Activated naive CD4-positive, alpha-beta T cell (primary cell): ENCODE measurements at places on chromosomes 11 and 22.

GRCh38 chr22:37681556-37682049 lies 4.5 kb upstream of the NOL12 start:
- peak; percentile 56 for DNase-seq

GRCh38 chr22:35159343-35159742 lies 93.4 kb downstream of the ISX start:
- no peak for DNase-seq

- DNase-seq, result peak; percentile 8
These were observed at the start of gene PRAME for GRCh38 chr22:22558972-22559603. TSS of gene PRAME (minus strand) at chr22:22559265. CDS start at chr22:22556832, 2,433 bp downstream.

DNA sequence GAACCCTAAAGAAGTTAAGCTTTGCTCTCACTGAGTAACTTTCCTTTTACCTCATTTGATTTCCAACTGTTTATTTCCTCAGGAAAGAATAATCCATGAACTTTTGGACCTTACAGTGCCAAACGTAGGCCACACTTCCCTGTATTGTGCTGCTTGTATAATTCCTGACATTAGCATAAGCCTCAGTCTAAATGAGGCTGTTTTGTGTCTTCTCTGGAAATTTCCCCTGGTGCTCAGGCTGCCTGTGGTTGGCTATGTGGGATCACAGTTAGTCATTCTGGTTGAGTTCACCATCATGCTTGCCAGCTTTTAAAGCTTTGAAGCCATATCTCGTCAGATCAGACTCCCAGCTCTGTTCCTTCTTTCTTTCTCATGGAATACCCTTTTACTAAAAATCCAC lies 107.0 kb downstream of the FAM76B start:
- no peak for DNase-seq

DNA sequence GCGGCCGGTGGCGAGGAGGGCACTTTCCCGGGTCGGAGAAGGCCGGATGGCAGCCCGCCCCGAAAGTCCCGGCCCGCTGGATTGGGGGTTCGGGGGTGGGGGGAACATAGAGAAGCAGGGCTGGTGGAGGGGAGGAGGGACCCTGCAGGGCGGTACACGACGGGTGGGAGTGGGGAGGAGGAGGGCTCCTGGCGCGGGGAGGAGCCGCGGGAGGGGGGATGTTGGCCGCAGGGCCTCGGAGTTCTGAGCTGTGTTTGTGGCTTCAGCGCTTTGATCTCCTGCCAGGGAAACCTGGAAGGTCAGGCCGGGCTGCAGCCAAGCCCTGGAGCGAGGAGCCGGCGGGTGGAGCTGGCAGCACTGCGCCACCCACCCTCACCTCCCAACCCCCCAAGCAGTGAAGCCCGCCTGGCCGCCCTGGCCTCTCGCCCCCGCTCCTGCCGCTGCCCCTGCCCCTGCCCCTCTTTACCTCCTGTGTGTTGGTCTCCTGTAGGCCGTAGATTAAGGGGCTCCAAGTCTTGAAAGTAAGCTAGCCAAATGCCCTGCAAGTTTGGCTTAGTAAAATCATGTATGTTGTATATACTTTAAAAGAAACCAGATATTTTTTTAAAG lies 30.9 kb downstream of the C22orf31 start:
- DNase-seq, result no peak

DNA sequence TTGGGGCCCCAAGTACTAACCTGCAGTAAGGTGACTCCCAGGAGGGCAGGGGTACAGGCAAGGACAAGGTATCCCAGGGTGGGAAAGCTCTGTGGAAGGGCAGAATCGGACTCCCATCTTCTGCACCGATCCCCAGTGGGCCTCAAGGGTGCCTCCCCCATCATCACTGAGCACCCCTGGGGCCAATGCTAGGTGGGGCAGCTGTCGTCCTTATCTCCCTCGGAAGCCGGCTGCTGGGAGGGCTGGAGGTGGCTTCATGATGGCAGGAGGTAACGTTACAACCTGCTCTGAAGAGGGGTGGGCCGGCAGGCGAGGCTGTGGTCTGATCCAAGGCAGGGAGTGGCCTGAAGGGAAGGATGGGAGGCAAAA lies 87.6 kb upstream of the LINC01488 start:
- DNase-seq, result no peak

- DNase-seq, result no peak
These were observed 6.5 kb downstream of the ARSA start for GRCh38 chr22:50621356-50621880.

- DNase-seq, result no peak
These were observed 43.4 kb downstream of the SCUBE2 start for GRCh38 chr11:9047964-9048523.

DNA sequence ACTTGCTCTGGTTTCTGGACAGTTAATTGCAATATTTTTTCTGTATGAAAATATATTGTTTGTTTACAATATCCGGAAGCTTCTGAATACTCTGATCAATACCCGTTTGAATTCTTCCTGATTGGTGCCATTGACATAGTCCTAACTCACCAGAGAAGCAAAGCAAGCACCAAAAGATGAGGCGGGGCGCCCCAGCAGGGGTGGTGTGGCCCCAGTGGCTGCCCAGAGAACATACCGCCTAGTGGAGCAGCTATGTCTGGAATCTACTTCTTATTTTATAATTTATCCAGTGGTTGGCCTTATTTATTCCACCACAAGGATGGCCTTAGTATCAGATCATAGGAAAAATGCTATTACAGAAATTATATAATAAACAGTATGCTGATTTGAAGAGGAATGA lies 610.7 kb downstream of the JRKL start:
- no peak for DNase-seq

GRCh38 chr11:30786256-30787110 lies 200.3 kb upstream of the MPPED2 start:
- no peak for DNase-seq

DNA sequence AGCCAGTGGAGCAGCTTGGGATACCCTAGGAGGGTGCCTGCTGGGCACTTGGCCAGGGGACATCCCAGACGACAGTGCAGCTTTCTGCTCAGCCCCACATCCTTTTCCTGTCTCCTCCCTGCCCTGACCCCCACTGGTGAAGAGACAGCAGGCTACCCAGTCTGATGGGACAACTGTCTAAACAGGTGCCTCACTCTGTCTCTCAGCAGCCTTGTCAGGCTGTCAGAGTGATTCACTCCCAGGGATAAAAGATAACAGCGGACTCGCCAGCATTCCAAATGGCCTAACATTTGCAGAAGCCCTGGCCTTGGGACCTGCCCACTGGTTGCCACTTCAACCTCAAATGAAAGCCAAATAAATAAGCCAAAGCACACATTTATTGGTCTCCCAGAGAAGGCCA lies 318.6 kb upstream of the PLET1 start:
- no peak for DNase-seq

- DNase-seq, result no peak
These were observed 63.9 kb downstream of the GAS2 start for GRCh38 chr11:22730319-22730718.

DNA sequence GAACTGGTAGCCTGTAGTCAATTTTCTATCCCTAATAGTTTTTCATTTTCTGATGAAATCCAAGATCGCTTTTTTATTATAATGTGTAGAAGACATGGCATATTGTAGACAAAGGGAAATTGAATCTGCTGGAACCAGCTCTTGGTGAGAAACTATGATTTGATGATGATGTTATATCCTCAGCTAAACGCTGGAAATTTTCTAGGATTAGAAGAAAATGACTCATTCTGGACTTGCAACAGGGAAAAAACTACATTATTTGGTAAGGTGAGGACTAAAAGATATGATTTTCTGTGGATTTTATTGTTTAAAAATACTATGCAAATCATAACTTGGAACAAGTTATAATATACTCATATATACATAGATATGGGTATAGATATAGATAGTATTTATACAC lies 14.1 kb upstream of the PGM2L1 start:
- no peak for DNase-seq

DNA sequence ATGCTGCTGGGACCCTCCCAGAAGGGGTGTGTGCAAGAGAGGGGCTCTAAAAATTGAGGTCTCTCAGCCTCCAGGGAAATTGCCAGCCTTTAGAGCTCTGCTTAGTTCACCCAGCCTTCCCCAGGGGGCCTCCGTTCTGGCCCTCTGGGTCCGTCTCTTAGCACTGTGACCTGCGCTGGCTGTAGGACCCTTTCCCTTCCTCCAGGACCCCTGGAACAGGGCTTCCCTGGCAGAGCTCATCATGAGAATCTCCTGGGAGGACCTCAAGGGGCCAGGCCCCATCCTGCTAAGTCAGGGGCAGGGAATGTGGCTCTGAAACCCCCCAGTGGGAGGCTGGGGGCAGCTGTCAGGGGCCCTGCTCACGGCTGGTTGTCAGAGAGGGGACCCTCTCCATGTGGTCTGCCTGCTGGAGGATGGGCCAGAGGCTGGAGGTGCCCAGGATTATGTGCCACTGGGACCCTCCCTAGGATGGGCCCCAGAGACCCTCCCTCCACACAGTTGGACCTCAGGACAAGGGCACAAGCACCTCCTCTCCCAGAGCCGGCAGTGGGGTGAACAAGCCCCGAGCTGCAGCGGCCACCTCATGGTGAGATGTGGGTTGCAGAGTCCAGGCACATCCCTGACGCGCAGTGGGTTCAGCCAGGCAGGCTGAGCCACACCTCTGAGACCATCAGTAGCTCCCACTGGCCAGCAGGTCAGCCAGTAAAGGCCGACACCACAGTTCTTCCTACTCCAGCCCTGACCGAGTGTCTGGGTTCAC lies 27.1 kb upstream of the GAL start:
- DNase-seq, result no peak

- DNase-seq, result no peak
These were observed 135.1 kb downstream of the SHANK2 start for GRCh38 chr11:71117311-71117710.

DNA sequence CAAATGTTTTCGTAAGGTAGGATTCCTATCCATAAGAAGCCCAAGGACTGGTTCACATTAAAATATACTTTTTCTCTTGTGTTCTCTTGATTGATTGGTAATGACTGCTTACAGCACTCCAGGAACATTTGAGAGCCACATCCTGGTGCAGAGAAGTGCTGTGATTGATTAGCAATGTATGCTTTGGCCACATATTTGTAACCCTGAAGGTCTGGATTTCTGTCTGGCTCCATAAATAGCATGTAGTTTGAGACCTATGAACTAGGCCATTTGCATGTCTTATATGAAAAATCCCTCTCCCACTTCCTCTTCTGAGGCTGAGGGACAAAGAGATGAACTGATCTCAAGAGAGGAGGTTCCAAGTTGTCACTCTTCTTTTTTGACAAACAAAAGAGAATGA lies 49.3 kb upstream of the CD44 start:
- no peak for DNase-seq

DNA sequence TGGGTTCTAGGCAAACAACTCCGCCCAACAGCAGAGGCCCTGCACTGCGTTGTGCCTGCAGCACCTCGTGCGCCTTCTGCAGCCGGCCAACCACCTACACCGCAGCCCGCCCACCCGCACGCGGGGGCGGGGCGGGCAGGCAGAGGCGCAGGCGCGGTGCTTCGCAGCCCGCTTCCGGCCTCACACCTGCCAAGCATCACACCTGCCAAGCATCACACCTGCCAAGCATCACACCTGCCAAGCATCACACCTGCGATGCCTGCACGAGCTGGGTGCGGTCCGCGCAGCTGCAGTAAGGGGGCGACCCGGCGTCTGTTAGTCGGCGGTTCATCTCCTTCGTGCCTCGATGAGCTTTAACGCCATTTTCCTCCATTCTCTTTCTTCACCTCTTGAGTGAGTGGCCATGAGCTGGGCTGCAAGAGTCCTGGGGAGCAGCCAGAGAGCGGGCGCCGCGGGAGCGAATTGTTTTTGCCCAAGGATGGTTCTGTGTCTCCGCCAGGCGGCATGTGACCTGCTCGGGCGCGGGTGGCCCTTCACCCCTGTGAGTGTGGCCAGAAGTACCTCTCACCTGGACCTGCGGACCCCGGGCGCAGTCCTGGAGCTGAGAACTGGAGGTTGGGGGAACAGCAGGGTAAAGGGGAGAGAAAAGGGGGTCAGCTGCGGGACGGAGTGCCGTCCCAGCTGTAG lies at the start of gene LDHAL6A:
LDHAL6A (plus strand) TSS at position 171 of the 687 bp plus-strand sequence. CDS start 825 bp downstream, outside the sequence.
- no peak for DNase-seq

DNA sequence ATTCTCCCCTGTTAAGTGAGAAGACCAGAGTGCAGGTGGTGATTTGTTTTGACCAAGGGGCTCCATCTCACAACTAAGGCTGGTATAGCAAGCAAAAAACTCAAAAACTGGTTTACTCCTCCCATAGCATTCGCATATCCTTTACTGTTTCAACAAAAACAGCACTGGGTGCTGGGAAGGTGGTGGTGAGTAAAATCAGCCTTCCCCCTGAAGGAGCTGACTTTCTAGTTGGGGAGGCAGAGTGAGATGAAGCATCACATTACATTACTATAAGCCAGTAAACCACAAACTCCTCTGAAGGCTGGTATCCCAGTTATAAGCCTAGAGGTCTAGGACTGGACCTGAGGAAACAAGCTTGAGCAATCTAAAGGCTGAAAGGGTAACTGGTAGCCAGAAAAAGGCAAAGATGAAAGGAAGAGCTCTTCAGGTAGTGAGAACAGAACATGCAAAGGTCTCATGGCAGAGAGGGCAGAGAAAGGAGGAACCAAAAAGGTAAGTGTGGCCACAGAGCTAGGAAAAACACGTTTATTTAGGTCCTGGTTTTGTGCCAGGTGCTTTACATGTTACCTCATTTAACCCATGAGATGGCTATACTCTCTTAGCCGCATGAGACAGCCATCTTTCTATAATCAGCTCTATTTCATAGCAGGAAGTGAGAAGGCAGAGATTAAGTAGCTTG lies 22.3 kb downstream of the TMEM123 start:
- DNase-seq, result no peak

DNA sequence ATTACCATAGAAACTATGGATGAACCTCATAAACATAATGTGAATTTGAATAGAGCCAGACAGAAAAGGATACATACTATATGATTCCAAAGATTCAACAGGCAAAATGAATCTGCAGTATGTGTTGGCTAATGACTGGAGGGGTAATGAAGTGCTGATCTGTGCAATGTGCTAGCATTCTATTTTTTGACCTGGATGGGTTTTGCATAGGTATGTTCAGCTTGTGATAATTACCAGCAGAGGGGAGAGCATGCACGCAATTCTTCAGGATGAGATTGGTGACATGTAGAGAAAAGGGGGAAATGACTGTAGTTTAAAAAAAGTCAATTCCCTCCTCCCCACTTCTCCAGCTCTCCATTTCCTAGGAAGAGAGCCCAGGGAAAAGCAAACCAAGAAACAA lies 618 bp upstream of the CCDC81 start:
- DNase-seq, result no peak

GRCh38 chr11:87954476-87954875 lies 220.8 kb downstream of the RAB38 start:
- DNase-seq, result no peak

- no peak for DNase-seq
These were observed 18.9 kb upstream of the PPP6R3 start for GRCh38 chr11:68441466-68442230.

DNA sequence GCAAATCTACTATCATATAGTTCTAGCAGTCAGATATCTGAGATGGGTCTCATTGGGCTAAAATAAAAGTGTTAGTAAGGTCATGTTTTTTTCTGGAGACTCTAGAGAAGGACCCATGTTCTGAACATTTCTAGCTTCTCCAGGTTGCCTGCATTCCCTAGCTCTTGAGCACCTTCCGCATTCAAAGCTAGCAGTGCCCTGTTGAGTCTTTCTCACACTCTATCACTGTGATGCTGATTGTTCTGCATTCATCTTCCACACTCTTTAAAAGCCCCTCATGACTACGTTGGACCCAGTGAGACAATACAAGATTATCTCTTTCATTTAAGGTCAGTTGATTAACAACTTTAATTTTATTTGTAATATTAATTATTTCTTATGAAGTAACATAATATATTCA lies 433.3 kb upstream of the CHORDC1 start:
- DNase-seq, result no peak

GRCh38 chr11:69161117-69161407 lies 5.3 kb downstream of the SMIM38 start:
- DNase-seq, result no peak
